ENCODE measurements at places on chromosomes 5 and 9.

DNA sequence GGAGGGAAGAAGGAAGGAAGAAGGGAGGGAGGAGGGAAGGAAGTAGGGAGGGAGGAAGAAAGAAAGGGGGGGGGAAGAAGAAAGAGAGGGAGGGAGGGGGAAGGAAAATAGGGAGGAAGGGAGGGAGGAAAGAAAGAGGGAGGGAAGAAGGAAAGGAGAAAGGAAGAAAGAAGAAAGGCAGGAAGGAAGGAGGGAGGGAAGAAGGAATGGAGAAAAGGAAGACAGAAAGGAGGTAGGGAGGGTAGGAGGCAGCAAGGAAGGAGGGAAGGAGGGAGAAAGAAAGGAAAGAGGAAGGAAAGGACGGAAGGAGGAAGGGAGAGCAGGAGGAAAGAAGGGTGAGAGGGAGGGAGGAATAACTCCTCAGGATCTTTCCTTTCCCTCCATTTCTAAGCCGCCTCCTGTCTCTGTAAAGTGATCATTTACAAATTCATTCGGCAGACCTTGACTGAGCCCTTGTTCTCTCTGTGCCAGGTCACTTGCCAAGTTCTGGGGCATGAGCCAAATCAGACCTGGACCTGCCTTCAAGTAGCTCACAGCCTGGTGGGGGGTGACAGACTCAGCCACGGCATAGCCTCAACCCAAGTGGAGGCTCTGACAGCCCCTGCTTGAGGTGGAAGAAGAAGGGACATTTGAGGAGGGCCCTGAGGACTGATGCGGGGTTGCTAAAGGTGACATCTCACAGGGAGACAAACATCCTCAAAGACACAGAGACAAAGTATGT is 69.0 kb upstream of the HRH2 start:
- no peak for DNase-seq

DNA sequence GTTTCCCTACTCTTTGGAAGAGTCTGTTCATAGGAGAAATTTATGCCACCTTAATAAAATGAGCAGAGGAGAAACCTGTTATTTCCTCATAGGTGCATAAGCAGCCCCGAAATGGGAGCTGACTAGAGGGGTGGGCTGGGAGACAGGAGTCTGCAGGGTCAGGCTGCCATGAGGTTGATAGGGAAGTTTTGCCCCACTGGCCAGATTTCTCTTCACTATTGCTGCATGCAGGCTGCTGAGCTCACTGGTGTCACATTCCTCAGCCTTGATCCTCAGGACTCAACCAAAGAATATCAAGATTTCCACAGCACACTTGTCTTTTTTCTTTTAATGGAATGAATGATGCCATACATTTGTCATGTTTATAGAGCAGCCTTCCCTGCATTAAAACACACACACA is 60.7 kb downstream of the BHMT start:
- no peak for DNase-seq

- DNase-seq = no peak
Observed at GRCh38 chr5:111636736-111637135, 120.3 kb downstream of the NREP start.

- no peak for DNase-seq
Observed at GRCh38 chr5:96881511-96882115, 5.3 kb downstream of the ERAP2 start.

- DNase-seq = peak; percentile 19
Observed at GRCh38 chr5:33230467-33231078, 210.2 kb upstream of the TARS1 start.

DNA sequence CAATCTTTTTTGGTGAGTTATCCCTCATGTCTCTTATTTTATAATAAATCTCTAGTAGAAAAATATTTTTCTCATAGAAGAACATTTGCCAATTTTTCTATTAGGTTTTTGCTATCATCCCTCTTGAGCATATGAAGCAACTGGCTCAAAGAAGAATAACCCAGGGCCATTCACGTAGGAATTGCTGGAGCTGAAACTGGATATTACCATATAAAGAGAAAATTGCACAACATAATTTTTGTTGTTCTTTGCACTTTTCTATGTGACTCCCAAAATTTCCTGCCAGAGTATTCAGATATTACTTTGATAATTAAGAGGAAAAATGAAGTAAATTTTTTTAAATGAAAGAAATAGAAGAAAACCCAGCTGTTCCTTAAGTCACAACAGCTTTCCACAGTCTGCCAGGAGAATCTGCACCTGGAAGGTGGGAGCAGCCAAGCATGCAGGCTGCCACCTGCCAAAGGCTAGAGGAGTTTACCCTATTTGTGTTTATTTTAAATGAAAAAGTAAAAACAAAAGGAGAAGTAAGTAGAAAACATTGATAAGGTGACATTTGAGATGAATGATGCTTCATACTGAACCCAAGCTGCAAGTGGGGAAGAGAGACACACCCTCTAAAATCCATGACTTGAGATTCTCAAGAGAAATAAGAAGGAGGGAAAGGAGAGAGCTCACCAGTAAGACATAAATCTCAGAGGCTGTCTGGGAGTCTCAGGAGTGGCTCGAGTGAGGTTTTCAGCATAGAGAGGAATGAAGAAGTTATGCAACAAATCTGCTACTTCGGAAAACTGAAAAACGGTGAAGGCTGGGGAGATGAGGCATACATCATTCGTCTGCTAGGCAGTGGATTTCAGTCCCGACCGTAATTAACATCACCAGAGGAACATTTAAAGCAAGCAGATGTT is 31.5 kb upstream of the FREM1 start:
- no peak for DNase-seq

DNA sequence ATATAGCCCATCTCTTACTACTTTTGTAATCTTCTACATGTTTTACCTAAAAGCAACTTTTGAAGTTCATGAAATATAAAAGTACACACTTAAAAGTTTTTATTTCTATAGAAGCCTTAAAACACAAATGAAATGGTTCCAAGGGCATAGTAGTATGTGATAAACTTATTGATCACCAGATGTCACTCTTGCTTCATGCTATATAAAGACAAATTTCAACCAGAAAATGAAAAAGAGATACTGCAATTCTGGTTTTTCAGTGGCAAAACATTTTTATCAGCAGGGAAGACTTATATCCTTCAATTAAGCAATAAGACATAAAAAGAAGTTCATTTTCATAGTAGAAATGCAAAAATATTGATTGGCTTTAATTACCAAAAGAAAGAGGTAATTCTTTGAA is 69.4 kb upstream of the FBXL17 start:
- peak; percentile 11 for DNase-seq

GRCh38 chr5:63935103-63935502 is 27.1 kb downstream of the HTR1A start:
- no peak for DNase-seq

DNA sequence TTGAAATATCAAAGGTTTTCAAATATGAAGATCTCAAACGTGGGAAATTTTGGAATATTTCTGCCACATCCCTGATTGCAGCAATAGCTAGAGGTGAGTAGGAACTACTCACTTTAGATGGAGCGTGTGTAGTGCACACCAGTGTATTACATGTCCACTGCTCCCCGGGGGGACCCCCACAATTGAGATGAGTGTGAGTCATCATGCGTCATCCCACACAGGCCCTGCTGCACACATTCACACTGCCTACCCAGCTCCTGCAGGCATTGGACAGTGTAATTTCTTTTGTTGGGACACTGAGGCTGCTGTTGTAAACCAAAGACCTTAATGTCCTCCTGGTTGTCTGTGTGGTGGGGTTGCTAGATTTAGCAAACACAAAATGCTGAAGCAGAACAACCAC is 280.0 kb downstream of the GAS1 start:
- no peak for DNase-seq

- no peak for DNase-seq
Observed at GRCh38 chr5:72238712-72239445, 81.2 kb downstream of the MRPS27 start.

- no peak for DNase-seq
Observed at GRCh38 chr9:104858846-104859245, 69.1 kb downstream of the ABCA1 start.

DNA sequence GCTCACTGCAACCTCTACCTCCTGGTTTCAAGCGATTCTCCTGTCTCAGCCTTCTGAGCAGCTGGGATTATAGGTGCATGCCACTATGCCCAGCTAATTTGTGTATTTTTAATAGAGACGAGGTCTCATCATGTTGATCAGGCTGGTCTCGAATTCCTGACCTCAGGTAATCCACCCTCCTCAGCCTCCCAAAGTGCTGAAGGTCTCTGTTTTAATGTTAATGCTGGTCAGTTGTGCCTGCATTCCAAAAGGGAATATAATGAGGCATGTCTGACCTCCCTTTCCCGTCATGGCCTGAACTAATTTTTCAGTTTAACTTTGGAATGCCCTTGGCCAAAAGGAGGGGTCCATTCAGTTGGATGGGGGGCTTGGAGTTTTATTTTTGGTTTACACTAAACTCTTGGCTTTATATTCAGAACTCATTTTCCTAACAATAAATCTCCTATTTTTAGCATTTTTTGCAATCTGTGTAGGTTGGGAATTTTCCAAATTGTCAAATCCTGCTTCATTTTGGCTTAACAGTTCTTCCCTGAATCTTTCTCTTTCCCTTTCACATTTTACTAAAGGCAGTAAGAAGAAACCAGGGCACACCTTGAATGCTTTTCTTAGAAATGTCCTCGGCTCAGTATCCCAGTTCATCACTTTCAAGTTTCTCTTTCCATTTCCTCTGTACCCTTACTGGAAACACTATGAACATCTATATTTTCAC is 1175.5 kb downstream of the MAT2B start:
- DNase-seq = no peak

DNA sequence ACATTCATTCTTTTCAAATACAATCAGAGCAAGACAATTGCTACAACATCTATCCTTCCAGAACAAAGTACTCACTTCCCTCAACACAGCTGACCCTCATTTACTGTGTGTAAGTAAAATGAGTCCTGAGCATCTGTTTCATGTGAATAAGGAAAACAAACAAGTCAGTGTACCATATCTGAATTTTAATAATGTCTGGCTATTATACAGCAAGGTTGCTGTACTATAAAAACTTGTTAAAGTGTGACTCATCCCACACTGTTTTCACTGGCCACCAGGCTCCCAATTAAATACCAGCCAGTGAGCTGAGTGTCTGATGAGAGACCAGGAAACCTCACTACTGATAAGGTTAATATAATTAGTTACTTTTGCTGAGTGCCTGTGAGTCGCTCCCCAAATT is 339.8 kb downstream of the AGTPBP1 start:
- DNase-seq = no peak

- DNase-seq = peak; percentile 21
Observed at GRCh38 chr5:31196309-31196708, 2.8 kb downstream of the CDH6 start.

GRCh38 chr5:10077791-10078545 is 171.7 kb downstream of the ATPSCKMT start:
- DNase-seq = no peak

DNA sequence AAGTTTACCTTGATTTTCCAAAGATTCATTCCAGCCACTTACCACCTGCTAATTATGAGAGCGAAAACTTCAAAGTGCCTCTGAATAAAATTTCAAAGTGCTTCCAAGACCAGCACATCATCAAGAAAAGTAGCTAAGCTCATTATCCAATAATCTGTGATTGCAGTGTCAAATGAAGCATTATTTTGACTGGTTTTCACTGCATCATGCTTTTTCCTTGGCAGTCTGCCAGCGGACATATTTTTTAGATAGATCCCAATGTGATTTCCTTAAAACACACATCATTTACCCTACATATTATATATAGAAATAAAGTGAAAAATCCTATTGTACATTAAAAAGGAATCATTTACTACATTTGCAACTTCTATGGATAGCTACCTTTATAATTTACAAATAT is 508.6 kb upstream of the FAM174A start:
- DNase-seq = no peak

DNA sequence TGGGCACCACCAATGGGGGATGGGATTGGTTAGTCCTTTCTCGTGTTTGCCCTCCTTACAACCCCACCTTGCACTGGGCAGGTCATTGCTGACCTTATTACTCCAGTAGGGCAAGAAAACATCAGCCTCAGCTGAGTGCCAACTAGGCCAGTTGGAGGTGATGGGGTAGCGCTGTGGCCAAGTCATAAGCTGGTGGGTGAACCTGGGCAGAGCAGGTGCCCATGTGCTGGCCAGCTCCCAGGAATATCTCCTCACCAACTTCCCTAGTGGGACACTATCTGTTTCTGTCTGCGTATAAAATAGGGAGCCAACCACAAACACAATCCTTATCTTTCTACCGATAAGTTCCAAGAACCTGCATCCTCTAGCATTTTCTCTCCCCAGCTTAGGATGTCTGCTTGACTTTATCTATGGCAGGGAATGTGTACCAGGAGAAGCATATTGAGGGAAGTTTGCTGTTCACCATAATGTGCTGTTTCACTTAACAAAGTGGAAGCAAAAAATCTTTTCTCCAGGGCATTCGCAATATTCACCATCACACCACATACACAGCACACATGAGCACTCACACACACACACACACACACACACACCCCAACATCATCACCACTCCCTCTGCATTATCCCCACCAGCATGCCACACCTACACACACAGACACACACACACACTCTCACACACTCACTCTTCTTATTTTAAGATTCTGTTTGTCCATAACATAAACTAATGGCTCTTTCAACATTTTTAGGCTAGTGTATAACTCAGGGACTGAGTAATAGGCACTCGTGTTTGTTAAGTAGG is 390.0 kb downstream of the ENC1 start:
- DNase-seq = no peak

- DNase-seq = no peak
Observed at GRCh38 chr5:56471707-56472106, 238.6 kb upstream of the ANKRD55 start.

- peak; percentile 78 for DNase-seq
Observed at GRCh38 chr9:4678679-4679267, 596 bp upstream of the CDC37L1 start.

- DNase-seq = peak; percentile 63
Observed at GRCh38 chr9:121373011-121373729, 3.1 kb upstream of the STOM start.

DNA sequence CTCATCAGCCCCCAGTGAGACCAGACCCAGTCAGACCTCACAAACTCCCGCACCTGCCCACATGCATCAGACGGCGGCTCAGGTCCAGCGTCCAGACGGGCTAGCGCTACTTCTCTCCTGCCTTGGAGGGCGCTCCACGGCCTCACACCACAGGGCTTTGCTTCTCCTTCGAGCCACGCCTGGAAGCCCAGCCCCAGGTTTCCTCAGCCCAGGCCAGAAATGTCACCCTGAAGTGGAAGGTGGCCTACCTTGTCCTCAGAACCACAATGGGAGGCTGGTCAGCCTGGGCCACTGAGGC is 2.8 kb downstream of the NACC2 start:
- no peak for DNase-seq

GRCh38 chr9:99176527-99177013 is 45.2 kb downstream of the ALG2 start:
- DNase-seq = no peak

GRCh38 chr5:68066277-68066955 is 149.1 kb upstream of the PIK3R1 start:
- no peak for DNase-seq

DNA sequence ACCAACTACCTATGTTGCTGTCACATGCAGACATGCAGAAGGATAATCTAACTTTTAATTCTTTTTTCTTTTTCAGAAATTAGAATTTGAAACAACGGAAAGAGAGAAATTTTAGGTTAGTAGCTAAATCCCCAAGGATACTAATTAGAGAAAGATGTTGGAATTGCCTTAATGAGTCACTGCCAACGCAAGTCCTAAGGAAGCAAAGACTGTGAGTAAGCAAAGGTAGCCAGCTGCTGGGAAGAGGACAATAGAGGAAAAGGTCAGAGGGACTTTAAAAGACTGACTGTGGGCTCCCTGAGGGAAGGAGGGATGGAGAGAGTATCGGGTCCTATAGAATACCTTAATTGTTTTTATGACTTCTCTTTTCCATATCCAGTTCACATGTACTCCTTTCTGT is 461.9 kb upstream of the PAPPA start:
- DNase-seq = no peak

Data from hematopoietic multipotent progenitor cell treated with erythropoietin and hydrocortisone succinate and interleukin-3 and kit ligand, for 6 days (in vitro differentiated cells).